NCI-H774 (cell line): ENCODE measurements at places on chromosomes 7 and 10.

- DNase-seq = no peak
Observed at GRCh38 chr10:16562891-16563290, 41.2 kb upstream of the C1QL3 start.

DNA sequence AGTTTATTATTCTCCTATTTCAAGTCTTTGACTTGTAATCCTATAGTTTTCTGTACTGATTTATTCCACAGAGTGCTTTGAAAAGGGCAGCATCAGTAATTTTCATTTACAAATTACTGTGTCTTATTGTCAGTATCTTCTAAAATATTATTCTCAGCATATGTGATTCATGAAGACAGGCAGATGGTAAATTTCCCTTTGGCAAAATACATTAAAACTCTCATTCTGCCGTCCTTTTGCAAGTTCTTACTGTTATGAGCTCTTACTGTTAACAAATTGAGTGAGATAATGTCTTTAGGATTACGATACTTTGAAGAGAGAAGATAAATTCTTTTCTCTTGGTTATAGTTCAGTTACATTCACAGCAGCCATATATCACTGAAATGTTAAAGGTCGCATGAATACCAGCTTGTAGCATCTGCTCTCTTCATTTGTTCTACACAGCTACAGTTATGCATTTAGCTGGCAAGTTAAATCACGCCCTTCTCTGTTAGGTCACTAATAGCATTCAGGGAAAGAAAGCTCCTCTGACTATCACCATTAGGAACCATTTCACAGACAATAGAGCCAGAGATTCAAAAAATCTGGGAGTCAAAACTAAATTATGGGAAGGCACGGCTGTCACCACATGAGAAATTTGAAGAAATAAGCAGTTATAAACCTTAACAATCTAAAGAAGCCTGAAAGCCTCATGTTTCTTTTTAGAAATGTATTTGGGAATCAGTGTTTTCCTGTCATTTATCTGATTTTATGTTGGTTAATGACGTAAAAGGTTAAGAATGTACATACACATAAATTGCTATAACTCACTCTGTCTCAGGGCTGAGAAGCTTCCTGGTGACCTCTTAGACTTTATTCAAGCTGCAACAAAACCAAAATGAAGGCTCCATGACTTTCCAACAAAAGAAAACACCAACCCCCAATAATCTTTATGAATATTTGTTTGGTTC is 109.6 kb upstream of the SP4 start:
- peak; percentile 29 for DNase-seq

DNA sequence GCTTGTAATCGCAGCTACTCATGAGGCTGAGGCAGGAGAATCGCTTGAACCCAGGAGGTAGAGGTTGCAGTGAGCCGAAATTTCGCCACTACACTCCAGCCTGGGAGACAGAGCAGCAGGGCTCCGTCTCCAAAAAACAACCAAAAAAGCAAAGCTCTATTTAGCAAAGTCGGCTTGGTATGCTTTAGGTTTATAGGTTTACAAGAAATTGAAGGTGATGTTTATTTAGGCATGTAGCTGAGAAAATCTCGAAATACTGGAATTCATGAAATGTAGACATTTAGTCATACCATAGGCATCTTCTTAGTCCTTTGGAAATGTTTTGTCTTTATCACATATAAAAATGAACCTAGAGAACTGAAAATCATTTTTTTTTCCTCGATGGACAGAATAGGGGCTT is 453.8 kb upstream of the ANKRD30A start:
- no peak for DNase-seq

- no peak for DNase-seq
Observed at GRCh38 chr7:134196439-134196838, 69.3 kb downstream of the LRGUK start.

DNA sequence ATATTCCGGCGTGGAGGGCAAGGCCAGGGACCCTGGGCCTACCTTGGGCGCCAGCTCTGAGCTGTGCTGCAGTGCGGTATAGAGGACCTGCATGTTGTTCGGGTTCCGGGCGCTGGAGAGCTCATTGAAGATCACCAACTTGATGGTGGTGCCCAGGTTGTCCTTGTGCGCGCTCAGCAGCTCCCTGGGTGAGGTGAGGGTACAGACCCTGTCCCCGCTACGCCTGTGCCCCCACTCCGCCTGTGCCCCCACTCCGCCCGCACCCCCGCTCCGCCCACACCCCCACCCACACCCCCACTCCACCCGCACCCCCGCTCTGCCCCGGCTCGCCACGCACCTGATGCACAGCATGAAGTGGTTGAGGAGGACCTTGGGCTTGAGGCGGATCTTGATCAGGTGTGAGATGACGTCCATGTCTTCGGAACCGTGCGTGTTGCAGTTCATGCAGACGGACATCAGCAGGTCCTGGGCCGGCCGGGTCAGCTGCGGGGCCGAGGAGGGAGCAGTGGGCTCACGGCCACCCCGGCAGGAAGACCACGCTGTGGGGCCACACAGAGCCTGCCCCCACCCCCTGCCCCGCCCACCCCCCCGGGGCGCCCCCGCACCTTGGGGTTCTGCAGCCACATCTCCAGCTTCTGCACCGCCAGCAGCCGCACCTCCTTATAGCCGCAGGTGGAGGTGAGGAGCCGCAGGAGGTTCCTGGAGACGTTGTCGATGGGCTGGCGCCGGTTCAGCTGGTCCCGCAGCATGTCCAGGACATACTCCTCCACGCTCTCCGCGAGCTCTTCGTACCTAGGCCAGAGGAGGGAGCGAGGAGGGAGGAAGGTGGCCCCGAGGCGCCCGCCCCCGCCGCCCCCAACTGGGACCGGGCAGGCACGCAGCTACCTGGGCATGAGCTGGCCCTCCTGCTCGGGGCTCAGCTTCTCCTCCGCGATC is 5.6 kb downstream of the INTS1 start:
- DNase-seq = no peak

- DNase-seq = no peak
Observed at GRCh38 chr7:155449869-155450557, 7.9 kb upstream of the EN2 start.

- no peak for DNase-seq
Observed at GRCh38 chr10:96292971-96293920, 11.0 kb upstream of the DNTT start.

DNA sequence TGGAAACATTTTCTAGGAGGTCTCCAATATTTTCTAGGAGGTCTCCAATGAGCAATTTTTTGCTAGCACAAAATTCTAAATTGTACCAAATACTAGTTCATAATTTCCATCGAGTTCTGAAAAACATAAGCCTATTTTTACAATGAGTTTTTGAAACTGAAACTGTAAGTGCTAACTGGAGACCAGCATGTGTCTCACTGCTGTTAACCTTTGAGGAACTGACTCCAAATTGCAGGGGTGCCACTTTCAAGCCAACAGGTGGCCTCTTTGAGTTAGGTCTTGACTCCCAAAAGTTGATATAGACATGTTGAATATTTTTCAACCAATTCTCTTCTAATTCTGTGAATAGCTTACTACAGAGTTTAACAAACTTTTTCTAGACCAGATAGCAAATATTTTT is 58.8 kb downstream of the CAV1 start:
- no peak for DNase-seq

GRCh38 chr10:59258890-59259289 is 82.4 kb downstream of the PHYHIPL start:
- DNase-seq = peak; percentile 52

GRCh38 chr10:588246-589165 is 101.0 kb downstream of the DIP2C start:
- DNase-seq = no peak

GRCh38 chr10:74988832-74989561 is 122.5 kb upstream of the SAMD8 start:
- DNase-seq = peak; percentile 58
